RKO (cell line): ENCODE measurements at places on chromosomes 6 and 20.

DNA sequence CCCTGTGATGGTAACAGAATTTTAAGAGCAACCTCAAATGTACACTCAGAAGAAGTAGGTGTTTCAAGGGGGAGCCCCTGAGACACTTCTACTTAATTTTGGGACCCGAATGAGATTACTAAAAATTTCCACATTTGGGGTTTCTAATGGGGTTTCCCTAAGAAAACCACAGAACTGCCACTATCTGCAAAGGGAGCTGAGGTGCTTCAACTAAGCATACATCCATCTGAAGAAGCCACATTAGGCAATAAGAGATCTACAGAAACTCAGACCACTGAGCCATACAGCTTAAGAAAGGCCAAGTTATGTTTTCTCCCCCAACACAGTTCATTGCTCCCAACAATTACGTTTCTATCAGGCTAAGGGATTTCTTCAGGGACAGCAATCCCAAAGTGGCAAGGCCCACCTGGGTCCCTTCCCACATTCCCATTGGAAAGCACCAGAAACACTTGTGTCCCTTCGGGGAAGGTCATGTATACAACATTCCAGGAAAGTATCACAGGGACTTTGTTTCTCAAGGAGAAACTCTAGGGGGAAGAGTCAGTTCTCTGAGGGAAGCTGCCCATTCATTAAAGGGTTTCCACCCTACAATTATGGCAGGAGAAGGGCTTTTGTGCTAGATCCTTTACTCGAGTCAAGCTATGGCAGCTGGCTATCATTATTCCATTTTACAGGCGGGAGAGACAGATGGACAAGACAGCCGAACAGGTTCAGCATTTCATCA is 5.0 kb downstream of the BCL2L1 start:
- no peak for DNase-seq

- no peak for DNase-seq
Observed at GRCh38 chr6:85453490-85453889, 3.6 kb downstream of the NT5E start.

GRCh38 chr6:12548526-12548925 is 168.0 kb upstream of the PHACTR1 start:
- no peak for DNase-seq

DNA sequence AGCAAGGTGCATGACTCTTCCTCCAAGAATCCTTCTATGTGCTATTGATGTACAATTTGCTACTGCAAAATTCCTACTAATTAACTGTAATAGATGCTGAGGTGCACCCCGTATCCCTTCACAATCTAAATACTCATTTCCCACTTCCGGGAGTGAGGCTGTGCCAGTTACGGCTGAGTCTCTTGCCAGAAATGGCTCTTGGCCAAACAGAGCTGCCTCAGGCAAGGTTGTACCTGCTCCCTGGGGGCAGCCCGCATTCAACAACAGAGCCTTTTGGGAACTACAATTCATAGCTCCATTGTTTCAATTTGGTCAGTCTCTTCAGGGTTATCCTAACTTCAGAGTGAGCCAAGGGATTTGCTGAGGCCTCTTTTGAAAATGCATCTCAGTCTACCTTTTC is 789.8 kb upstream of the MAP3K7 start:
- no peak for DNase-seq

GRCh38 chr6:125984311-125984710 is 2.0 kb upstream of the TRMT11 start:
- no peak for DNase-seq

DNA sequence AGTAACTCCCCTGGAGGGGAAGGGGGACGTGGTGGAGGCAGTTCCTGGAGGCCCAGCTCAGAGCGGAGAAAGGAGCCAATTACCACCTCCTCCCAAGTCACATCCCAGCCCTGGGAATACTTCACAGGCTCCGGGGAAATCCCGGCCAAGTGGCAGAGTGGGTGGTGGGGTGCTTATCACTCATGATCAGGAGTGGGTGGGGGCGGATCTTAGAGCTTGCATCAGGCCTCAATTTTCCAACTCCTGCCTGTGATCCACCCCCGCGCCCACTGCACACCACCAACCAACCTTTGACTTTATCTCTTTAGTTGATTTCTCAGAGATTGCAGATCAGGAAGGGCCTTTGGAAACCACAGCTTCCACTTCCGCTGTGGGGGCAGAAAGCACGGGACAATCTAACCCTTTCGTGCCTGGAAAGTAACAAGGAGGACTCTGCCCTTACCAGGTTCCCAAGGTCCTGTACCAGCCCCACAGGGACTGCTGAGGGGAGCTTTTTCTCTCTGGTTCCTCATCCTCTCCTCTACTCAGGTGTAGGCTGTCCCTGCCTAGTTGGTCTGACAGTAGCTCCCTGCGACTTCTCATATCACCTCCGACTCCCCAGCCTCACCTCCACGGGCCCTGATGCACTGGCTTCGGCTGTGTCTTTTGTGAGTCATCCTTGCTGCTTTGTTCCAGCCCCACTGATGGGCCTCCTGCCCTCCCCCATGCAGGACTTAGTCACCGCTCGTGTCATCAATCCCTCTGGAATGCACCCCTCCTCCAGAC is 24.9 kb upstream of the IER3 start:
- peak; percentile 98 for DNase-seq
